ENCODE measurements at places on chromosomes 7 and 10. TPM values are rescaled to one million over a fixed set of nuclear protein-coding genes. Genes with fewer than 3 reads are reported as not detected.

GRCh38 chr7:121195874-121196273 lies 132.9 kb upstream of the WNT16 start:
- H3K27ac ChIP-seq = no peak overlapping the region
- H3K36me3 ChIP-seq = no peaks in the 10 kb centered on the region
- peaks cover 10% of the 10 kb centered on the region for H3K4me1 ChIP-seq

GRCh38 chr10:113735913-113736312 lies 15.6 kb upstream of the PLEKHS1 start:
- H3K4me3 ChIP-seq = no peak overlapping the region
- no peaks in the 10 kb centered on the region for H3K36me3 ChIP-seq
- H3K27ac ChIP-seq = no peak overlapping the region
- H3K27me3 ChIP-seq = peaks cover 12% of the 10 kb centered on the region

DNA sequence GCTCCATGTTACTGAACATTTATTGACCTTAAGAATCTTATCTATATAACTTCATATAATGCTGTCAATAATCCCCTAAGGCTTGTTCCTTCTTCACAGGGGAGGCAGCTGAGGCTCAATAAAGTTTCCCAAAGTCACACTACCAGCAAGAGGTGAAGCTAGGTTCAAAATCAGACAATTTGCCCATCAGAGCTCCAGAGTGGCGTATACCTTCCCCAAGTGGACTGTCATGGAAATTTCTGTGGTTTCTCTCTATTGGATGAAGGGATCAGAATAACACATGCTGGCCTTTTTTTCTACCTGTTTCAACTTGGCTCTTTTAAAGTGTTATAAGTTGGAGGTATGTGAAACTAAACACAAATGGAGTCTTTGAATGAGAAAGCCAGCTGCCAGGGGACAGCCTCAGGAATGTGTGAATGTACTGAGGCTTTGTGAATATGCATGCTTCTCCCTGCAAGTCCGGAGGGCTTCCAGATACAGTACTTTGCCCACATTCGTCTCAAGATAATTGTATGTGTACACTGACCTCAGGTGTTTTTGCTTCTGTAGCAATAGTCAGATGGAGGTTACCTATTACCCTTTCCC lies 656.3 kb upstream of the CELF2 start:
- H3K36me3 ChIP-seq = no peaks in the 10 kb centered on the region
- H3K4me3 ChIP-seq = no peak overlapping the region

DNA sequence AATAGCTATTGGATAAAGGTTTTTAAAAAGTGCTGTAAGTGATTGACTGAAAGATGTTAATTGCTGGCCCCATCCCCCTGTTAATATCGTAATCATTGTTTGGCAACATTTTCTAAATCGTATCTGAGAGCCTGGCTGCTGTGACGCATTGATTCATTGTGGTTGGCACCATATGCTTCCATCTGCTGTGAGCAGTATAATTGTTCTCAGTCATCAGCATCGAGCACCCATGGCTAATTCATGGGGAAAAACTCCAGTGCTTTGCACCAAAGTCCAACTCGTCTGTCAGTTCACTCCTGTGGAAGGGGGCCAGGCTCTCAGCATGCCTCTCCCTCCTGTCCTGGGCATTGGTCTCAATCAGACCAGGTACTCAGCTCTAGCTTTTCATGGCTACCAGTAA lies 205.2 kb downstream of the STK31 start:
- no peak overlapping the region for H3K4me3 ChIP-seq
- peaks cover 8% of the 10 kb centered on the region for H3K27me3 ChIP-seq
- H3K27ac ChIP-seq = no peak overlapping the region
- no peaks in the 10 kb centered on the region for H3K4me1 ChIP-seq
- no peaks in the 10 kb centered on the region for H3K36me3 ChIP-seq

GRCh38 chr10:108872854-108873253 lies 1050.5 kb downstream of the XPNPEP1 start:
- no peaks in the 10 kb centered on the region for H3K27me3 ChIP-seq
- H3K4me3 ChIP-seq = no peak overlapping the region

DNA sequence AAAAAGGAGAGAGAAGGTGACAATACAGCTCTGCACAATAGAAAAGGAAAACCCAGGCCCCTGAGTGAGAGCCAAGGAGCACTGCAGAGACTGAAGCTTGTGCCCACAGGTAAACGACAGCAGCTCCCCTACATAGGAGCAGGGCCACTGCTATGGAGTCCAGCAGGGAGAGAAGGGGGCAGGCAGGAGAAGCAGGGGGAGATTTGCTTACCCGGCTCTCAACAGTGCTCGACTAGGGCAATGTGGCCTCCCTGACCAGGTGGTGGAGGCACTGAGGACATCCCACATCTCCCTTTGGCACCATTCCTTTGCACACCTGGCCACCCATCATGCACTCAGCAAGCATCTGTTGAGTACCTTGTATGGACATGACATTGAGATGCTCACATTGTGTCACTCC lies 153.0 kb downstream of the EVX1 start:
- H3K27me3 ChIP-seq = peaks cover 15% of the 10 kb centered on the region
- no peak overlapping the region for H3K4me3 ChIP-seq
- no peak overlapping the region for H3K27ac ChIP-seq
- DNase-seq = no peak
- H3K4me1 ChIP-seq = no peaks in the 10 kb centered on the region
- no peaks in the 10 kb centered on the region for H3K36me3 ChIP-seq

DNA sequence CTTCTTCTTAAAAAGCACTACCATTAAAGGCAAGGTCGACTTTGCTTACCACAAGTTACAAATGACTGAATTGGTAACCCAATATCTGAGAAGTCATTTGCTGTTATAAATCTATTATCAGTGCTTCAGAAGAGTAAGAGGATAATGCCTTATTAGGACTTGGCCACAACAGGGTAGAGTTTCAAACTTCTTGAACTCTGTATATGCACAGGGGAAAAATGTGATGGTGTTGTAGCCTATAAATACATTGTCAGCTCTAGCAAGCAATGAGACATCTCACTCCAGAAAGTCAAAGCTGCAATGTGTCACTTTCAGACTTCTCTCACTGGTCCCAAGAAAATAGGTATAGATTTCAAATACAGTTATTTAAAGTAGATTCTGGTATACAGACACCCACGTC lies 9.3 kb downstream of the TFEC start:
- DNase-seq = no peak
- peaks cover 3% of the 10 kb centered on the region for H3K27me3 ChIP-seq
- H3K36me3 ChIP-seq = peaks cover 2% of the 10 kb centered on the region
- peaks cover 12% of the 10 kb centered on the region for H3K4me1 ChIP-seq

- H3K36me3 ChIP-seq = no peaks in the 10 kb centered on the region
- no peak for DNase-seq
- H3K27ac ChIP-seq = no peak overlapping the region
- H3K27me3 ChIP-seq = no peaks in the 10 kb centered on the region
- H3K4me3 ChIP-seq = no peak overlapping the region
Observed at GRCh38 chr7:117993377-117994003, 120.2 kb upstream of the CTTNBP2 start.

GRCh38 chr7:68185631-68186456 lies 1189.2 kb downstream of the TYW1 start:
- no peaks in the 10 kb centered on the region for H3K27me3 ChIP-seq
- no peaks in the 10 kb centered on the region for H3K36me3 ChIP-seq
- DNase-seq = no peak
- no peak overlapping the region for H3K4me3 ChIP-seq
- peaks cover 15% of the 10 kb centered on the region for H3K4me1 ChIP-seq

- no peak overlapping the region for H3K4me3 ChIP-seq
- H3K4me1 ChIP-seq = peaks cover 23% of the 10 kb centered on the region
- H3K36me3 ChIP-seq = peaks cover 13% of the 10 kb centered on the region
- H3K27ac ChIP-seq = no peak overlapping the region
- no peak for DNase-seq
Observed at GRCh38 chr10:63542835-63543575, 21.8 kb downstream of the REEP3 start.

DNA sequence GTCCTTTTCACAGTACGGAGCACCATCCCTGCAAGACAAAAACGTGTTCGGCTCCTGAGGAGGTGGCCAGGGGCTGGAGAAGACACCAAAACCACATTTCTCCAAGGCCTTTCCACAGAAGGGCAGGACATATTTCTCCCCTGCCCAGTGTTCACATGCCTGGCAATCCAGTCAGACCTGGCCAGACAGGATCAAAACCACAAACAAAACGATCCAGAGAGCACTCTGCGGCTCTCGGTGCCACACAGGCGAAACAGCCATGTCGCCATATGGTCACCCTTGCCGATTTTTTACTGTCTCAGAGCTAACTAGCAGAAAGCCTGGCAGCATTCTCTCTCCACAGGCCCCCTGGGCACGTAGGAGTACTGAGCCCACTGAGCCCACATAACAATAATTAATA lies 113.0 kb downstream of the ABLIM1 start:
- no peak overlapping the region for H3K4me3 ChIP-seq
- no peaks in the 10 kb centered on the region for H3K36me3 ChIP-seq
- H3K27ac ChIP-seq = no peak overlapping the region
- DNase-seq = no peak

GRCh38 chr10:110765513-110766319 lies 106.0 kb upstream of the PDCD4 start:
- H3K4me1 ChIP-seq = peaks cover 10% of the 10 kb centered on the region
- no peak overlapping the region for H3K27ac ChIP-seq
- DNase-seq = no peak
- H3K27me3 ChIP-seq = no peaks in the 10 kb centered on the region

GRCh38 chr10:51340845-51341610 lies 266.7 kb downstream of the PRKG1 start:
- no peak for DNase-seq
- no peaks in the 10 kb centered on the region for H3K27me3 ChIP-seq
- no peaks in the 10 kb centered on the region for H3K36me3 ChIP-seq
- no peak overlapping the region for H3K27ac ChIP-seq

DNA sequence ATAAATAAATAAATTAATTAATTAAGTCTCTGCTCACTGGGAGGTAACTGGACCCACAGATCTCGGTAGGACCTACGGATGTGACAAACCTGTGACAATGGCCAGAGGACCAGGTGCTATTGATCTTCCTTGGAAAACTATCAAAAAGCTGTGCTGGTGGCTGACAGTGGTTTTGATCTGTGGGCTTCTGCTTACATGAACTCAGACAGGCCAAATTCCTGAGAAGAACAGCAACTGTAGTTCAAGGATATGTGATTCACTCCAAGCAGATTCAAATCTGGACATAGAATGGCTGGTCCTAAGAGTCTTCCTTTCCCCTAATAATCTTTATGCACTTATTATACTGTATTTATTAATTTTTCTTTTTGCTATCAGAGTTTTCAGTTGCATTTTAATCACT lies 80.0 kb downstream of the ATXN7L1 start:
- no peaks in the 10 kb centered on the region for H3K4me1 ChIP-seq
- no peak overlapping the region for H3K4me3 ChIP-seq
- H3K27ac ChIP-seq = no peak overlapping the region
- H3K36me3 ChIP-seq = peaks cover 11% of the 10 kb centered on the region
- H3K27me3 ChIP-seq = no peaks in the 10 kb centered on the region

The VSTM4 gene
- total RNA-seq = 2.6 TPM

The CCDC3 gene
- 17.6 TPM for total RNA-seq

The AKR1D1 gene
- total RNA-seq = not detected

The FBXO24 gene
- 0.76 TPM for total RNA-seq

The NUTM2B gene
- total RNA-seq = 1.00 TPM
